ENCODE measurements at places on chromosomes 12 and 14.

- DNase-seq, result no peak
Measured at GRCh38 chr14:69458350-69458749, 26.2 kb upstream of the PLEKHD1 start.

DNA sequence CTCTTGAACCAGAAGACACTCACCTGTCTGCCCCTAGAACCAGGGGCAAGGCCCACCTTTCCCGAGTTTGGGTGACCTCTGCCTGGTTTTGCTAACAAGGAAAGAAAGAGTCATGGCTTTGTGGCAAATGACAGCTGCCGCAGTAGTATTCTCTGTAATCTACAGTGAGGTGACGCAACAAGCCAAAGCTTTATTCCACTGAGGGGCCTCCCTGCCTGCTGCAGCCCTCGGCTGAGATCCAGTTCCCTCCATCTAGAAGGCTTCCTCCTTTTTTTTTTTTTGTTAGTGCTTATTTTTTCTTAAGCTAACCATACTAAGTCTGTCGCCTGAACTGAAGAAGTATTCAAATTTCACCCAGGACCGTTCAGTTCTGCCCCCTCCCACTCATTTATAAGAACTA lies 142.3 kb upstream of the TMCC3 start:
- DNase-seq, result no peak

DNA sequence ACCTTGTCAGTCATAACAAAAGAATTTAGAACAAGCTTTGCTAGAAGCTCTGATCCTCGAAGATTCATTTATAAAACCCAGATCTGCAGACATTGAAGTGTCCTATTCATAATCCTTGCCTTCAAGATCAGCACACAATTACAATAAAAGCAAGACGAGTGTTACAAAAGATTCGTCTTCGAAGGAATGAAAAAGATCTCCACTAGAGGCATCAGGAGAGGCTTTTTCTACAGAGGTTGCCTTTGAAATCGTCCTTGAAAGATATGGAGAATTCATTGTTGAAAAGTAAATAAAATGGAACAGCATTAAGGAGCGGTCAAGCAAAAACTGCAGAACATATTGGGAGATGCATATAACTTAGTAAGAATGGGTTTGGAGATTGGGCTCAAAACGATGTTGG lies 146.4 kb downstream of the BMP4 start:
- DNase-seq, result no peak

DNA sequence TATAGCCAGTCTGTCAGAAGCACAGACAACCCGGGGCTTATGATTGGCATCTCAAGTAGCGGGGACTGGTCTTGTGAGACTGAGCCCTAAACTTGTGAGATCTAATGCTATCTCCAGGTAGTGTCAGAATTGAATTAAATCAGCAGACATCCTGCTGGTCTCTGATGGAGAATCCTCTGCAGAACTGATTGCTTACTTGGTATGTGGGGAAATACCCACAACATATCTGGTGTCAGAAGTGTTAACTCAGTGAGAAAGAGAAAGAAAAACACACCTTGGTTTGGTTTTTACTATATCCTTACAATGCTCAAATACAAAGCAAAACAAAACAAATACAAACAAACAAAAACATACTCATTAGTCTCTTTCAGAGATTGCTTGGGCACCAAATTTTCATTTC lies 10.0 kb downstream of the SEL1L start:
- DNase-seq, result no peak

DNA sequence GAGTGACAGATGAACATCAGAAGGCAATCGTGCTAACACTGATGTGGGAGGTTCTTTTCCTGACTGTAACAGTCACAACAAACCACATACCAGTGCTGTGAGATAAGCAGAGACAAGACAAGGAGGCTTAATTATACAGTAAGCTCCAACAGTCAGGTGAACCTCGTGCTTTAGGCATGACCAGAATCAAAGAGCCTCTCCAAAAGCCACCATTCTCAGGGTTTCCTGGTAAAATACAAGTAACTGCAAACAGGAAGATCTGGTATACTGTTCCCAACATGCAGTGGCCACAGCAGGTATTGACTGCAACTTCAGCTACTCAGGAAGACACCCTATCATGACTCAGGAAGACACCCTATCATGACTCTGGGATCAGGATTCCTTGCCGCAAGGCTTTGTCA lies 47.3 kb upstream of the GTF2A1 start:
- no peak for DNase-seq

DNA sequence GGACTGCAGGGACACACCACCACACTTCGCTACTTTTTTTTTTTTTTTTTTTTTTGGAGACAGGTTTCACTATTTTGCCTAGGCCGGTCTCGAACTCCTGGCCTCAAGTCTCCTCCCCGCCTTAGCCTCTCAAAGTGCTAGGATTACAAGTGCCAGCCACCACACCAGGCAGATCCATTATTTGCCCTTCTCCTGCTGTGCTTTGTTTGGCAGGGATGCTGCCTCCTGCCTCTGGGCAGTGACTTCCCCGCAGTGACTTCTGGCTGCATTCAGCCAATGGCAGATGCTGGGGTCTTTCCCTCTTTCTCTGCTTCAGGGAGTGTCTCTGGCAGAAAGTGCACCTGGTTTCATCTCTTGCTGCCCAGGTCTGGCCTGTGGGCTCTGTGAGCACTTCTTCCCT lies 6.7 kb upstream of the MORN3 start:
- no peak for DNase-seq

DNA sequence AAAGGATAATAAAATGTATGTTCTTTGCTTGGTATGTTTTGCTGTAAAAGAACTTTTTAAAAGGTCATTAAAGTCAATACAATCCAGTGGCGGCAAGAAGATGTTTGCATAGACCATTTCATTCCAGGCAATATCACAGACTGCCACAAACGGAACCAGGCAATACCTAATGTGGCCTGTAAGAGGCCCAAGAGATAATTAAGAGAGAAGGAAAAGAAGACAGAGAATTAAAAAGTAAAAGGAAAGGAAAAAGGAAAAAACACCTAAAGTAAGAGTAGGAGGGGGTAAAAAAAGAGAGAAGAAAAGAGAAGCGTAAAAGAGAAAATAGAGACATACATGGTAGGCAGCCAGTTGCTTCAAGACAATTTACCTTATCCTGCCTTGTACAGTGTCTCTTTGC lies 6.8 kb upstream of the ARHGAP5 start:
- no peak for DNase-seq

DNA sequence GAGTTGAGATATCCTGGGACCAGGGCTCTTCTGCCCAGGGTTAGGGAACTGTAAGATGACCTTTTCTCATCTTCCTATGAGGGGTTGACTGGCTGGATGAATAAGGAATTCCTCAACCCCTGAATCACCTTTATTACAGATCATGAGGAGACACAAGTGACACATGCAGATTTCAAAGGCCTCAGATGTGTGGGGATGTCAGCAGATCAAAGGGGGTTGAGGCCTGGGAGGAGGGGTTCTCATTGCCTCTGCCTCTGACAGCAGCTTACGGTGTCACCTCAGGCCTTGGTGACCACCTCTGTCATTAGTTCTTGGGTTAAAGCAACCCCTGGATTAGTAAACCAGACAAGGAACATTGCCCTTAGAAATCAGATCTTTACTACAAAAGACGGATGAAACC lies 2.1 kb upstream of the KRT72 start:
- no peak for DNase-seq

DNA sequence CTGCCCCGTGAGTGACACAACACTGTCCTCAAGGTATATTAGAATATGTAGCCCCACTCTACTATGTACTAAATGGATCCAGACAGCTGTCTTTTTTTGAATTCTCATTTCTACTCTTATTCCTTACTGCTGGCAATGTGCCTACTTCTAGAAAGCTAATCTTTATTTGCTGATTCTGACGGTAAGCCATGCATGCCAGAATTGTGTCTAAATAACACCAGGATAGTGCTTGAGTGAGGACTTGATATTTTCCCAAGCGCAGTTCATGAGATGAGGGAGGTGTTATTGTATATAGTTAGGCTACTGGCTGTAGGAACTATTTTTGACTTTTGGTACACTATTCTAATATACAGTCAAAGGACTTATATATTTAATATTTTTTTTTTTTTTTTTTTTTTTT lies 316.2 kb upstream of the NAV3 start:
- DNase-seq, result no peak

DNA sequence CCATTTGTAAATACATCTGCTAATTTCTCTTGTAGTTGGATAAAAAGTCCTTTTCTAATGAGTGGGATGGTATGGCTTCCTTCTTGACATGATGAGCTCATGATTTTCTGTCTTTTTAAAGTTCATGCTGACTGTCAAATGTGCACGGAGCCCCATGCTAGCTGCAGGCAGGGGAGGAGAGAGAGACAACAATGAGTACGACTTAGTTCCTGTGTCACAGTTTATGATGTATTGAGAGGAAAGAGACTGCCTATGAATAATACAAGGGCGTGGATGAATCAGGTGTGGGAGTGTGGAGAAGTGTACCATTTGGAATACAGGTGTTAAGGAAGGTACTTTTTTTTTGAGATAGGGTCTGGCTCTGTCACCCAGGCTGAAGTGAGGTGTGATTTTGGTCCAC lies 10.7 kb upstream of the TBC1D30 start:
- DNase-seq, result no peak

- peak; percentile 49 for DNase-seq
Measured at GRCh38 chr12:55974308-55974730, 441 bp downstream of the RAB5B start.

- no peak for DNase-seq
Measured at GRCh38 chr14:24673534-24674203, 39.7 kb upstream of the GZMB start.

DNA sequence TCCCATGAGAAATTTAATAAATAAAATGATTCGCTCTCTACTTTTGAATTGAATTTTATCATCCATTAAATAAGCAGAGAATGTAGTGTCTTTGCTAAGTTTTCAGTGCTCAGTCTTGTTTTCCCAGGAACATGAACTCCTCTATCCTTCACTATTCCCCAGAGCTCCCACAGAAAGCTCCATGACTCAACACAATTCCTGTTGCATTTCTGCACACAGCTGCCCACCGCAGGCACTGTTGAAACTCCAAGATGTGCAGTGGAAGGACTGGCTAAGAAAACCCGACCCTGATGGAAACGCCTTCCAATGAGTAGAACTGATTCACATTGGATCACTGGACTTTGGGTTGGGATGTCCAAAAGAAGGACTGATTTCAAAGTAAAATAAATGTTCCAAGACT lies 202.4 kb upstream of the AMIGO2 start:
- DNase-seq, result peak; percentile 29

- DNase-seq, result no peak
Measured at GRCh38 chr12:103331643-103332042, 164.1 kb downstream of the C12orf42 start.

DNA sequence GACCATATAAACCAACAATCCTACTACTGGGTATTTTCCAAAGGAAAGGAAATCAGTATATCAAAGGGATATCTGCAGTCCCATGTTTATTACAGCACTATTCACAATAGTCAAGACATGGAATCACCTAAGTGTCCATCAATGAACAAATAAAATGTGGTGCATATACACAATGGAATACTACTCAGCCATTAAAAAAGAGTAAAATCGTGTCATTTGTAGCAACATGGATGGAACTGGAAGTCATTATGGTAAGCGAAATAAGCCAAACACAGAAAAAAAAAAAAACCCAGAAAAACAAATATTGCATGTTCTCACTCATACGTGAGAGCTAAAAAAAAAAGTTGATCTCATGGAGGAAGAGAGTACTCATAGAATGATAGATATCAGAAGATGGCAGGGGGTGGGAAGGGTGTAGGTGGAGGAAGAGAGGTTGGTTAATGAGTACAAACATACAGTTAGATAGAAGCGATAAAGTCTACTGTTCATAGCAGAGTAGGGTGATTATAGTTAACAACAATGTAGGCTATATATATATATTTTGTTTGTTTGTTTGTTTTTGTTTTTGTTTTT lies 49.3 kb downstream of the BCAT1 start:
- no peak for DNase-seq

GRCh38 chr14:29672831-29673230 lies 254.8 kb downstream of the PRKD1 start:
- no peak for DNase-seq

GRCh38 chr12:49357103-49357678 lies 10.1 kb upstream of the SPATS2 start:
- peak; percentile 66 for DNase-seq

GRCh38 chr12:66118240-66118891 lies 12.2 kb downstream of the LLPH start:
- DNase-seq, result no peak

- DNase-seq, result peak; percentile 72
Measured at GRCh38 chr12:113245695-113246477, 24.6 kb downstream of the TPCN1 start.

- no peak for DNase-seq
Measured at GRCh38 chr12:132441871-132442863, 47.8 kb upstream of the FBRSL1 start.

GRCh38 chr12:32558903-32559302 lies 120.2 kb upstream of the DNM1L start:
- DNase-seq, result peak; percentile 80

DNA sequence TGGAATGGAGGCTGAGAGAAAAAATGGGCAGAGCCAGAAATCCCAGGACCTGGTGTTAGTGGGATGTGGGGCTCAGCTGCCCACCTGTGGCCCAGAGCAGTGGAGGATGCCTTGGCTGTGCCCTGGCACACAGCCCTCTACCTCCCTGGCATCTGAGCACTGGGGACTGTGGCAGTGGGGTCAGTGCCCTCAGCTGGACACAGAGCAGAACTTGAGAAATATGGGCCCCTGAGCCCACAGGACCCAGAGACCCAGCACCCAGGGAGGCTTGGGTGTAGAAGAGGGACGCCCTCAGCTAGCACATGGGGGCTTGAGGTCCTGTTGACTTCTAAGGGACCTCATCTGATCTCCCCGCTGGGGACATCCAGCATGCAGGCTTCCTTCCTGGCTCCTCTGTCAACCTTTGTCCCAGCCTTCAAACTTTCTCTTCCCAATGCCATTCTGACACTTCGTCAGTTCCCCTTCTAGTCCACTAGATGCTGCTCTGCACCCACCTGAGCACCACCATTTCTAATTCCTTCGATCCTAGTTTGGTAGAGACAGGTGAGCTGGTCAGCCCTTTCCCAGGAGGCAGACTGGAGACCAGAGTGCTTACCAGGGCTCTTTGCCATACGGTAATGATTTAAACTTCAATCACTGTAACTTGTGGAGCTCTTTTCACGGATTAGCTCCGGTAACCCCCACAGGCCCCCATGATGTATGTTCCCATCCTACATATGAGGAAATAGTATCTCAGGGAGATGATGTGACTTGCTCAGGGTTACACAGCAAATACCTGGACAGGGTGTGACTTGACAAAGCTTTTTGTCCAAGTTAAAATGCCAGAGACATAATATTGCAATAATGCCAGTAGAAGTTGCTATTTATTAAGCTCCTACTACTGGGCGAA lies 143.7 kb downstream of the ASCL4 start:
- DNase-seq, result peak; percentile 19

- peak; percentile 71 for DNase-seq
Measured at GRCh38 chr12:57772429-57773322, at the start of gene EEF1AKMT3. EEF1AKMT3 (plus strand) TSS chr12:57772614; CDS start chr12:57772725, 111 bp downstream.

GRCh38 chr12:102504280-102504679 lies 23.9 kb upstream of the IGF1 start:
- no peak for DNase-seq
